Foreskin melanocyte (primary cell): ENCODE measurements at places on chromosomes 5 and 9.

- no peak for DNase-seq
Observed at GRCh38 chr9:2992427-2992826, 148.5 kb upstream of the PUM3 start.

GRCh38 chr5:134029156-134029555 lies 24.4 kb upstream of the VDAC1 start:
- peak; percentile 73 for DNase-seq

DNA sequence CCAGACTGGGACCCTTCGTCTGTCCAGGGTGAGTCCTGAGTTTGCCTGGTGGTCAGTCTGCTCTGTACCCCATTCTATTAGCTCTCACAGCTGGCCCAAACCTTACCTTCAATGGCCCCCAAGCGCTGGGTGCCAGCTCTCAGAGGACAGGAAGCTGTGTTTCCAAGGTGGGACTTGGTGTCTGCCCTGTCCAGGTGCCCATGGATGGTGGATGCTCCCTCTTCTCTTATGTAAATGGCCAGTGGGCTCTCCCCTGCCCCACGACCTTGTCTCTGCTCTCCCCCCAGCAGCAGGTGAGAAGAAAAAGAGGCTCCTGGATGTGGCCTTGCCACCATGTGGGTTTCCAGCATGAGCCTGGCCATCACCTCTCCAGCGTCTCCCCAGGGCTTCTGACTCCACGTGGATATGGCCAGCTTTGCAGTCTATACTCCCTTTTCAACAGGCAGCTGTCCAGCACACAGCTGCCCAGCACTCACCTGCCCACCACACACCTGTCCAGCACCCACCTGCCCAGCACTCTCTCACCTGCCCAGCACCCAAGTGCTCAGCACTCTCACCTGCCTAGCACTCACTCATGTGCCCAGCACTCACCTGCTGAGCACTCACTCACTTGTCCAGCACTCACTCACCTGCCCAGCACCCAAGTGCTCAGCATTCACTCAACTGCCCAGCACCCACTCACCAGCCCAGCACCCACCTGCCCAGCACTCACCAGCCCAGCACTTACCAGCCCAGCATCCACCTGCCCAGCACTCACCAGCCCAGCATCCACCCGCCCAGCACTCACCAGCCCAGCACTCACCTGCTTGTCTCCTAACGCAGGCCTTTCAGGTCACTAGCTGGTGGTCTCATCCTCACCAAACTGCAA lies 136.2 kb upstream of the IRX2 start:
- DNase-seq, result no peak

DNA sequence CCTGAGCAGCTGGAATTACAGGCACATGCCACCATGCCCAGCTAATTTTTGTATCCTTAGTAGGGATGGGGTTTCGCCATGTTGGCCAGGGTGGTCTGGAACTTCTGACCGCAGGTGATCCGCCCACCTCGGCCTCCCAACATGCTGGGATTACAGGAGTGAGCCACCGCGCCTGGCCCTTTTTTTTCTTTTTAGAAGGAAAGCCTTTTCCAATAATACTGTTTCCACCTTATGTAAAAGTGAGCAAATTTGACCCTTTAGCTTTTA lies 23.7 kb upstream of the F2R start:
- DNase-seq, result no peak

GRCh38 chr9:135992486-135993408 lies 31.6 kb upstream of the UBAC1 start:
- peak; percentile 46 for DNase-seq

DNA sequence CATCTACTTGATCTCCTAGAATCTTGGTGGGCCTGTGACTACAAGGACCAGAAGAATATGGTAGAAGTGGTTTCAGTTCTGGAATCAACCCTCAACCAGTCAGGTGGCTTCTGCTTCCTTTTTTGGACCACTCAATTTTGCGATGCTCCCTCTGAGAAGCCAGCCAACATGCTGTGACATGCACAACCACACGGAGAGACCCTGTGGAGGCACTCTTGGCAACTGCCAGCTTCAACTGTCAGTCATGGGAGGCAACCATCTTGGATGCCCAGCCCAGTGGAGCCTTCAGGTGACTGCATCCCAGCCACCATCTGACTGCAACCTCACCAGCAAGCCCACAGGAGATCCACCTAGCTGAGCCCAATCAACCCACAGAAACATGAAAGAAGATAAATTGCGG lies 137.3 kb downstream of the FAM114A2 start:
- DNase-seq, result no peak

- DNase-seq, result no peak
Observed at GRCh38 chr5:34673463-34674125, 17.5 kb downstream of the RAI14 start.

GRCh38 chr5:150862070-150862469 lies 15.7 kb downstream of the IRGM start:
- no peak for DNase-seq

- DNase-seq, result peak; percentile 81
Observed at GRCh38 chr9:12759761-12760160, 15.1 kb upstream of the LURAP1L start.

GRCh38 chr5:176529741-176530141 lies 7.5 kb downstream of the RNF44 start:
- DNase-seq, result no peak

GRCh38 chr5:179258001-179258921 lies 87.0 kb downstream of the ADAMTS2 start:
- DNase-seq, result no peak

DNA sequence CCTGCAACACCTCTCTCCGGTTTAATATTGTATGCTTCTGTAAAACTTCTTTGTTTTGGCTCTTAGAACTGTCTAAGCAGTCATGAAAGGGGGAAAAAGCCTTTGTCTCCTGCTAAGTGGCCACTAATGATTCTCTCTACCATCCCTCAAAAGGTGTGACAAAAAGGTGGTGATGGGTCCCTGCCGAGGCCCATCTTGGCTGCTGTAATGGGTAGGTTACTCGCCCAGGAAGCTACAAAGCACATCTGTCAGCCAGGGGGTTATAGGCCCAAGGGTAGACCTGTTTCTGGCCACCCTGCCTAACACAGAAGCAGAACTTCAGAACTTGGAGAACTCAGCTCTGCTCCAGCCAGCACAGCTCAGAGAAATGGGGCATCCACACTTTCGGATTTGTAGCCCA lies 1.6 kb downstream of the FAM219A start:
- DNase-seq, result no peak

- DNase-seq, result no peak
Observed at GRCh38 chr5:101062902-101063301, 159.8 kb upstream of the ST8SIA4 start.

DNA sequence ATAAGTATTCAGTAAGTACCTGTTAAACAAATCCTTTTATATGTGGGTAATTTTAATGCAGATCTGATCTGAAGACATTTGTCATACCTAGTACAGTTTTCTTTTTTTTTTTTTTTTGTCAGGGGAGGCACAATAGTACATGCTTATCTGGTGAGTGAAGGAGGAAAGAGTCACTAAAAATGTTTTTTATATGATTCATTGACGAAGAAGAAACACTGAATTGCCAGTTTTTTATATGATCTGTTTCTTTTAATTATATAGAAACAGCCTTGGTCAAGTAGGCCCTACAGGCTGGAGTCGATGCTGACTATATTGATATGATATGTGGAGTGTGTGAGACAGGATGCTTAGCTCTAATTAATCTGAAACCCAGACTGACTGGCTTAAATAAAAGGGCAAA lies 315.2 kb downstream of the PSAT1 start:
- DNase-seq, result no peak

DNA sequence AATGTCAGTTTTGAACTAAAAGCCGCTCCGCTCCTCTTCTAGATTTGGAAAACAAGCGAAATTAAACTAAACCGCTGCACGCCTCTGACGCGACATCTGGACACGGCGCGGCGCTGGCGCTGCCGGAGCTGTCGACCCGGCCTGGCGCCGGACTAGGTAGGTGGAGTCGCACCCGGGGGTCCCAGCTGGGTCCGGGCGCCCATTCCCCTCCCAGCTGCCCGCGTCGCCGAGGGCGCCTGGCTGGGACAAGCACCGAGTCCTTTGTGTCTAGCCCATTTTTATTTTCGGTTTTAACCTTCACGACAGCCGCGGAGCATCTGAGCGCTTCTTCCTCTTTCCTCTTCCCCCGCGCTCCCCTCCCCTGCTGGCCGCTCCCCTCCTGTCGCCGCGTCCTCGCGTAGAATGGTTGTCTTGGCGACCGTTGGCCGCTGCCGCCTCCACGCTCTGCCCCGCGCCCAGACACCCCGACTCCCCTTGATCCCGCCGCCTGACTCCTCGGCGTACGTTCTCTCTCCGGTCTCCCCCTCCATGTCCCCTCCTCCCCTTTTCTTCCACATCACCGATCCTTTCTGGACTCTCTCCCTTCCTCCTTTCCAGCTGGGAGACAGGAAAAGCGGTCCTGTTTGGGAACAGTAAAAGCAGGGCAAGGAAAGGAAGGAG lies 545 bp downstream of the CDKN2B-AS1 start:
- peak; percentile 67 for DNase-seq

DNA sequence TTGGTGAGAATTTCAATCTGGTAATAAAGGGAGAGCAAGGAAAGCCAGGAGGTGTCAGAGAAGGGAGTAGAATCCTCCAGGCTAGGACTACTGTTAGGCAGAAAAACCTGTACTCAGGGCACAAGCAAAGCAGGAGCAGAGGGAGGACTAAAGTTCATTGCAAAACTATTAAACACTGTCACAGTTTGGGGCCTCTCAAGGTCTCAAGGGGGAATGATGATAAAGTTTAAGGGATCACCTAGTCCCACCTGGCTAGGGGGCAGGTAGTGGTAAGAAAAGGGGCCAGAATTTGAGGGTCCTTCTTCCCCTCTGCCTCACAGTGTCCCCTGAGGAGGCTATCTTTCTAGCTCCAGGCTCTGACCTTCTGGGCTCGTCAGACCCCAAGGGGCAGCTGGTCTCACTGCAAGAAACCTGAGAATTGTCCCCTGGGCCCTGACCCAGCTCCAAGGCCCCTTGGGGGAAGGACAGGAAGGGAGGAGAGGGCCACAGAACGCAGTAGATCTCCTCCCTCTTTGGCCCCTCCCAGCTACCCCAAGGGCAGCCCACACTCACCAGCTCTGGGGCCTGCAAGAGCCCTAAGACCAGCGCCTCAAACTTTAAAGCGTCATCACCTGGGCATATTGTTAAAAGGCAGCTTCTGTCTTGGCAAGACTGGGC lies 974 bp downstream of the CCDC69 start:
- DNase-seq, result no peak

DNA sequence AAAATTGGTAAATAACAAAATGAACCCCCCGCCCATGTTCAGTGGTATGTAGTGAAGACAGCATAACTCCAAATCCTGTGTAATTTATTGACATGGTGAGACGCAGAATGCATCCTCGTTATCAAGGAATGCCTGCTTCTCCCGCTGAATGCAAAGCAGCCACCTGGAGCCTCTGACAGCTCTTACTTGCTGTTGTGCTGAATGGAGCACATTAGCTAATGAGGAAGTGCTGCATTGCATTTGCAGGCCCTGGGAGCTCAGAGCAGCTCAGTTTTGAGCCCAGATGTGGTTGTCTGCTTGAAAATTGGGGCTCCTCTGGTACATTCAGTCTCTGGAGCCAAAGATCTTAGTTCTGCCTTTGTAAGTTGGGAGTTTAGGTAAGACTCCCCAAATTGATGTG lies 28.9 kb downstream of the PLAC8L1 start:
- no peak for DNase-seq

- no peak for DNase-seq
Observed at GRCh38 chr9:99158629-99159028, 53.7 kb downstream of the TGFBR1 start.

DNA sequence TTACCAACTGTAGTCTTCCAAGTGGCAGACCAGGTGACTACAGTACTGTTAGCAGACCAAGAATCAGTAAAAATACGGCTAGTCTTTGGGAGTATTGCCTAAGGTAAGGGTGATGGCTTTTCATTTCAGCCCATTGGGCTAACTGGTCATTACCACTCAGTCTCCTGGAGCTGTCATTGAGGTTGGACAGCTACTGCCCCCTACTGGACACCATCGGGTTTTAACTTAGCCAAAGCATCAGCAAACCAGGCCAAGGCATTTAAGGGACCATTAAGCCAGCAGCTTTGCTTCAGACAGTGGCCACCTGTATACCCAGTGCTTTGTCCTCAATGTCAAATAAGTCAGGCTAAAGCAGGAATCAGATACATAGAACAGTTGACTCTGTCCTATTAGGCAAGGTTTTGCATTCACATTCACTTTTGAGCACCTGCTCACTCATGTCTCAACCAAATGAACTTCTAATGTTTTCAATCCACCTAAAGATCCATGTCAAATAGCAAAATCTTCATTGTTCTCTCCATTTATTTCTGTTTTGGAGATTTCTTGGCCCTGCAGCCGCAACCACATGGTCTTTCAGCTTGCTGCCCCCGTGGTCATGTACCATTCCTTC lies 117.2 kb downstream of the INVS start:
- peak; percentile 48 for DNase-seq

DNA sequence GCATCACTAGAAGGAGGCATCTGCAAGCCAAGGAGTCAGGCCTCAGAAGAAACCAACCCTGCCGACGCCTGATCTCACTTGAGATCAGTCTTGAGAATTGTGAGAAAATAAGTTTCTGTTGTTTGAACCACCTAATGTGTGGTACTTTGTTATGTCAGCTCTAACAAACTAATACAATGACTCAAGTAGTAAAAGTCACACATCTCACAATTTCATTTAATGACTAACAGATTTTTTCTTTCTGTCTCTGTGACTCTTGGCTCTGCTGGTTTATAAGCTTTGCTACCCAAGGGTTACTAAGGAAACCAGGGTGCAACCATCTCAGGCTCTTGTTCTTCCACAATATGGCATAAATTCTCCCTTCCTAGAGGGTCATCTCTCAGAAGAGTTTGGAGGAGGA lies 315.8 kb upstream of the GRAMD2B start:
- DNase-seq, result no peak

GRCh38 chr5:137442660-137443059 lies 56.5 kb downstream of the SPOCK1 start:
- no peak for DNase-seq

DNA sequence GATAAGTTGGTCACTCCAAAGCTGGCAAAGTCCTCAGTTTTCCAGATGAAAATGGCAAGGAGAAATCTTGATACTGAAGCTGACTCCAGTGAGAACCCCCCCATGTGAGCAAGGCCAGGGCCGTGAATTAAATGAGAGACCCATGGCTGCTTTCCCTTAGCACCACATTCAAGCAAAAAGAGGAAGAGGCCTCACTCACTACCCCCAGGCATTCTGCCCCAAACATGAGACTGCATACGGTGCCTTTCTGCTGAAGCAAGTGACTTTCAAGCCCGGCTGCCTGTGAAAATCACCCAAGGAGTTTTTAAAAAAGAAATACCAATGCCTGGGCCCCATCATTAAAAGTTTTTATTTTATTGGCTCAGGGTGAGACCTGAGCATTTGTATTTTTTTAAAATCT lies 66.9 kb downstream of the TMEM252 start:
- DNase-seq, result no peak

GRCh38 chr5:79736528-79737514 lies 47.2 kb downstream of the CMYA5 start:
- no peak for DNase-seq

DNA sequence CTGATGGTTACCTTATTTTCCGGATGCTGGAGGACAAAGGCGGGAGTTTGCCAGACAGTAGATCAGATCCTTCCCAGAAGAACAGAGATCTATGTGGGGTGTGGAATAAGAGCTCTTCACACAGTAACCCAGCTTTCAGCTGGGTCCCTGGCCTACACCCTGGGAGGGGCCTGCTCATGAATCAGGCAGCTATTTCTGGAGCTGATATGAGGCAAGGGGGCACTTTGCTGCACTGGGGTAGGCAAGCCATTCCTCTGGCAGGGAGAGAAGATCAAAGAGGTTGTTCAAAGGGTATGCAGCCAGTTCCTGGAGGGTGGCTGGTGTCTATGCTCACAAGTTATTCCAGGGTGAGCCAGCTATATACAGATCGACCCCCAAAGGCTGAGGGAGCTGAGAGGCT lies 48.6 kb downstream of the CYSTM1 start:
- DNase-seq, result no peak

GRCh38 chr5:109630093-109630492 lies 59.6 kb upstream of the MAN2A1 start:
- DNase-seq, result peak; percentile 58
